ENCODE measurements at places on chromosomes 4 and X. TPM values are rescaled to one million over a fixed set of nuclear protein-coding genes. Genes with fewer than 3 reads are reported as not detected.

CORIN gene
- 2.6 TPM for total RNA-seq

FAT4 gene
- total RNA-seq: 11.3 TPM

MAGEA3 gene
- total RNA-seq: not detected

FGFRL1 gene
- total RNA-seq: 25.5 TPM

- no peak overlapping the region for H3K4me3 ChIP-seq
- H3K27me3 ChIP-seq: no peaks in the 10 kb centered on the region
- DNase-seq: no peak
- H3K27ac ChIP-seq: no peak overlapping the region
Measured at GRCh38 chr4:155509555-155509954, 132.8 kb upstream of the MAP9 start.

DNA sequence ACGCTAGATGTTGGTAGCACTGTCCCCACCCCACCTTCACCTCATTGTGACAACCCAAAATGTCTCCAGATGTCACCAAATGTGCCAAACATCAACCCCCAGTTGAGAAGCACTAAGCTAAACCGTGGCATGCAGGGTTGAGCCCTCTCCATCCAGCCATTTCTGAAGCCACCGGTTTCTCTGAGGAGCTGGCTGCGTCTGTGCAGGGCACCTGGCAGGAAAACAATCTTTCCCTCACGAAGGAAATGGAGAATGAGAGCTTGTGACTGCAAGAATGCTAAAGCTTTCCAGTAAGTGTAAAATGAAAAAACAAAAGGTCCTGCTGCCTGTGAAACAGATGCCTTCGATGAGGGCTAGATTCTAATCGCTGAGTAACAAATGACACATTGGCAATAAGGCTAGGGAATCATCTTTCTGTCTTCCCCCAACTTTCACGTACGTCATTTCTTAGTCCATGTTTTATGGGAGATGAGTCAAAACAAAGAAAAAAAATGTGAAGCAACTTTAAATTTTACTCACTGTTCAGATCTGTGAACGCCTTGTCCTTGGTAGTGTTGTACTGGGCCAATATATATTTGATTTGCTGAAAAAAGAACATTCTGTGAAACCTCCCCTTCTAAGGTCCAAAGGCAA, 59.9 kb downstream of the PROM1 start:
- H3K4me1 ChIP-seq: no peaks in the 10 kb centered on the region
- H3K4me3 ChIP-seq: no peak overlapping the region
- no peaks in the 10 kb centered on the region for H3K36me3 ChIP-seq
- H3K27me3 ChIP-seq: no peaks in the 10 kb centered on the region
- DNase-seq: no peak

DNA sequence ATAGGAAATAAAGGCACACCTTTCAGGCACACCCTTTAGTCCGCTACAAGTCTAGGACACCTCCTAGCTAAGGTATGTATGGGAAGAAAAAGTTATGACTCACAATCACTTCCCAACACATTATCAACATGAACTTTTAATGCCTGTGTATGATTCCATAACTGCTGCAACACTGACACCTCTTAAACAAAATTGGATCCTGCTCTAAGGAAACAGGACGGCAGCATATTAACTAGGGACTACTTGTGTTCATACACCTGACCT, 2.4 kb upstream of the PPP3CA start:
- no peak overlapping the region for H3K4me3 ChIP-seq
- H3K27ac ChIP-seq: no peak overlapping the region
- peaks cover 2% of the 10 kb centered on the region for H3K4me1 ChIP-seq
- H3K27me3 ChIP-seq: no peaks in the 10 kb centered on the region
- no peaks in the 10 kb centered on the region for H3K36me3 ChIP-seq
- DNase-seq: no peak

DNA sequence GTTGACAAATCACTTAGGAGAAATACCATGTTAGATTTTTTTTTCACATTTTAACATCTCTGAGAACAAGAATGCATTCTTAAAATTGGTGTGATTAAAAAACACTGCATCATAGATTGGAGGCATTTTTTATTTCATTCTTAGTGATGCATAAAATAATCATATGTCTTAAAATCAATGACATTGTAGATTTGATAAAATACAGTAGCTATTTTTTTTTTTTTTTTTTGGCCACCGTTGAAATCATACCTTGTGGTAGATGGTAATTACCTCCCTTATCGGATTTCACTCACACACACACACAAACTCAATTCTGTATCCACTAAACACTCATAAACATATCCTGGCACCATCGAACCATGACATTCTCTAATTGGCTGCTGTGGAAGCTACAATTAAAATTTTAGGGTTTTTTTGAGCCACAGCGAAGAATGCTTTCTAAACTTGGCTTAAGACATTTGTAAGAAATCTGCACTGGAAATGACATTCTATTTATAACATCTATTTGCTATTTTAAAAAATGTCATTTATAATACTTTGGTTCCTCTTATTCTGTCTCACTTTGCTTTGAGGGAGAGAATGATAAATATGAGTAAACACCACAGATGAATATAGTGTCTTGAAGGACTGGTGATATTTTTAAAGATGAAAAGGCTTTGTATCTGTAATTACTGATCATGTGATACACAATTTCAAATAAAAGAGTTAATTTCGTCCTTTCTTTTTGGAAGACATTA, 60.1 kb downstream of the CCSER1 start:
- no peaks in the 10 kb centered on the region for H3K36me3 ChIP-seq
- no peaks in the 10 kb centered on the region for H3K4me1 ChIP-seq
- H3K27me3 ChIP-seq: no peaks in the 10 kb centered on the region

- H3K4me3 ChIP-seq: no peak overlapping the region
- H3K4me1 ChIP-seq: no peaks in the 10 kb centered on the region
- H3K36me3 ChIP-seq: no peaks in the 10 kb centered on the region
- H3K27ac ChIP-seq: no peak overlapping the region
- no peaks in the 10 kb centered on the region for H3K27me3 ChIP-seq
Measured at GRCh38 chr4:106595906-106596305, 227.3 kb upstream of the GIMD1 start.

DNA sequence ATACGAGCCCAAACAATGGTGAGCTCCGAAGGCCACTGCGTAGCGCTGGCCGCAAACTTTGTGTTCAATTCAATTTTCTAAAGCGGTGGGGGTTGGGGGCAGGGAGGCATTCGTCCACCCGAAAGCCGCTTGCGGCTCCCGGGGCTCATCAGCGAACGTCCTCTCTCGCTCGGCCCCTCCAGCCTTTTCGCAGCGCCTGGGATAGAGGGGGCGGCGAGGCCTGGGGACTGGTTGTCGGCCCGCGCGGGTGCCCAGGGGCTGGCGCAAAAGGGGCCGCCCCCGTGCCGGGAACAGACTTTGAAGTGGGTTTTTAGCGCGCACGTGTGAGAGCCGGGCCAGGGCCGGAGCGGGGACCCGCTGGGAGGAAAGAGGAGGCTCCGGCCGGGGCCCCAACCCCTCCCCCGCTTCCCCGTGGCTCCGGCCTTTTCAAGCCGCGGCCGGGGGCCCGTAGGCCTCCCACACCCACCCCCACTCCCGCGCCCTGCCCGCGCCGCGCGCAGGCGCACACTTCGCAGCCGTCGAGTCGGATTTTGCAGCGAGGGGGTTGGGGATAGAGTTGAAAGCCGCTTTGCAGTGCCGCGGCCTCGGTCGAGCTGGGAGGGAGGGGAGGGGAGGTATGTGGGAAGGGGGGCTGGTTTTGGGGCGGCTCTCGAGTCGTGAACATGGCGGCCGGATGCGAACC, 8.3 kb downstream of the ZIC3 start:
- no peak overlapping the region for H3K4me3 ChIP-seq
- H3K27ac ChIP-seq: no peak overlapping the region
- H3K27me3 ChIP-seq: peaks cover 69% of the 10 kb centered on the region
- no peaks in the 10 kb centered on the region for H3K4me1 ChIP-seq
- H3K36me3 ChIP-seq: no peaks in the 10 kb centered on the region

DNA sequence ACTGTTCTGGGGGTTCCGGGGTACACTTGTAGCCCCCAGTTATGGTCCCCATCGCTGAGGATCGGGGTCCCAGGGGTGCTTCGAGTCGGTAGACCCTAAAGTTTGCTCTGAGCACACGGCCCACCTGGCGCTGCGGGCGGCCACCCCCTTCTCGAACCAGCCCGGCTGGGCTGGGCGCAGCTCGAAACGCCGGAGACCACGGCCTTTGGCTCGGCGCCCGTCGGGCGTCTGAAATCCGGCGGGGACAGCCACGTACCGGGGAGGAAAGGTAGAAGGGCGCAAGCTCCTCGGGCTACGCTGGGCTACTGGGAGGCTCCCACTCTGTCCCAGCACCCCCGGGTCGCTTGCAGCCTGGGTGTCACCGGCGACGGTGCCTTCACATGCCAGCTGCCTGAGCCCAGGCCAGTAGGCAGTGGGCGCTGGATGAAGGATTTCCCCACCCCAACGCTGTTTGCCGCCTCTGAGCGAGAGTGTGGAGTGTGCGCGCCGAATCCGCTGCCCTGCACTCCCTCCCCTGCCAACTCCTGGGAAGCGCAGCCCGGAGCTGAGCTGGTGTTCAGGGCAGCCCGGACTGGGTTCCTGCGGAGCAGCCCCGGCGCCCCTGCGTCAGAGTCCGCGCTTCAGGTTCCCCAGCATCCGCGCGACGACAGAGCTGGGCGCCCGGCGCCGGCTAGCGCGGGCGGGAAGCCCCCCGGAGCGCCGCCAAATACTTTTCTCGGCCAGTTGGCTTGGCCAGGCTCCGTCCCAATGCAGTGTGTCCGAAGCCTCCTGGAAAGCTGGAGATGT, 637 bp downstream of the MAMLD1 start:
- H3K4me1 ChIP-seq: no peaks in the 10 kb centered on the region
- peak; percentile 29 for DNase-seq

DNA sequence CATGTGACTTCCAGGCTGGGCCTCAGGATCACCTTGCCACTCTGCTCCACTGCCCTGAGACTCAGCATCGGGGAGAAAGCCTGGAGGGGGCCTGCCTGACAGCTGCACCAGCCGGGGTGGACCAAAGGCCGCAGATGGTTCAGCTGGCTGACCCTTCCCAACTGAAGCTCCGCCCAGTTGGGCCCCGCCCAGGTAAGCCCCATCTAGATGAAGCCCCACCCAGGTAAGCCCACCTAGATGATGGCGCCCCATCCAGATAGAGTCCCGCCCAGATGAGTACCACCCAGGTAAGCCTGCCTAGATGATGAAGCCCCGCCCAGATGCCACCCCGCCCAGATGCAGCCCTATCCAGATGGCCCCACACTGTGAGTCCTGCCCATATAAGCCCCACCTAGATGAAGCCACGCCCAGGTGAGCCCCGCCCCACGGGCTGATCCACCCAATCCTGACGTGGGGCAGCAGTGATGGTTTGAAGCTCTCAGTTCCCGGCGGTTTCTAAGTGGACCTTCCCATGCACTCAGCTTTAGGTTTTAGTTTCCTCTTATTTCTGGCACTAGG, 10.0 kb downstream of the ZFYVE28 start:
- no peak overlapping the region for H3K4me3 ChIP-seq
- DNase-seq: peak; percentile 71
- peaks cover 2% of the 10 kb centered on the region for H3K27me3 ChIP-seq
- no peak overlapping the region for H3K27ac ChIP-seq

DNA sequence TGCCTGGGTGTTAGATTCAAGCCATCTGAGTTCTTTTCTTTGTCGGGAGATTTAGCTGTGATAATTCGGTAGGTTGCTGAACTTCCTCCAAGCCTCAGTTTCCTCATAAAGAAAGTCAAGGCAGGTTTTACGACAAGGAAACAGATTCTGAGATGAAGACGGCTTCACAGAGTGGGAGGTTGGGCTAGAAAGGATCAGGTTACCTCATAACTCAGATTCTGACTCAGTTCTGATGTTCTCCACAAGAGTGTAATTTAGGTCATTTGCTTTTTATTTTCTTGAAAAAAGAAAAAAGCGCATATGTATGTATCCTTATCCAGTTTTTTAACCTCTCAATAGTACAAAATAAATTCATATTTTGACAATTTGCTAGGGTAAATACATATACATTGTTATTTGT, 47.2 kb upstream of the ELOVL6 start:
- no peak for DNase-seq
- no peak overlapping the region for H3K4me3 ChIP-seq
- no peak overlapping the region for H3K27ac ChIP-seq
- H3K27me3 ChIP-seq: no peaks in the 10 kb centered on the region
- no peaks in the 10 kb centered on the region for H3K4me1 ChIP-seq

DNA sequence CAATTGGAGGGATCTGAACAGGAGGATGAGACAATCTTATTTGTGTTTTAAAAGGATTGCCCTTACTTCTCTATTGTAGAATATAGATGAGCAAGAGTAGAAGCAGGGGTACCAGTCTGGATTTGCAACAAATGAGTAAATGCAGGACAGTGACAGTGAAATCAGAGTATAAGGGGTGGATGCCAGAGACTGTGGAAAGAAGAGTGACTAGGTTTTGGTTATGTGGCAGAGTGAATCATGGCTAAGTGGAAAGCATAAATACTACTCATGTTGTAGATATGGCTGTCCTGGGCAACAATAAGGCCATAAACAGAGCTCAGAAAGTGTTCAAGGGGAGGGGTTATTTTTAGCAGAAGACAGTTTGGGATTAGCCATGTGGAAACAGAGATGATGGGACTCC, 6.0 kb upstream of the VSIG4 start:
- no peak for DNase-seq
- no peak overlapping the region for H3K4me3 ChIP-seq
- H3K36me3 ChIP-seq: no peaks in the 10 kb centered on the region
- no peaks in the 10 kb centered on the region for H3K4me1 ChIP-seq
- no peak overlapping the region for H3K27ac ChIP-seq
- no peaks in the 10 kb centered on the region for H3K27me3 ChIP-seq

GRCh38 chrX:34528081-34528480, 129.0 kb downstream of the TMEM47 start:
- DNase-seq: no peak
- no peak overlapping the region for H3K4me3 ChIP-seq
- H3K27me3 ChIP-seq: no peaks in the 10 kb centered on the region
- no peak overlapping the region for H3K27ac ChIP-seq
- no peaks in the 10 kb centered on the region for H3K36me3 ChIP-seq

DNA sequence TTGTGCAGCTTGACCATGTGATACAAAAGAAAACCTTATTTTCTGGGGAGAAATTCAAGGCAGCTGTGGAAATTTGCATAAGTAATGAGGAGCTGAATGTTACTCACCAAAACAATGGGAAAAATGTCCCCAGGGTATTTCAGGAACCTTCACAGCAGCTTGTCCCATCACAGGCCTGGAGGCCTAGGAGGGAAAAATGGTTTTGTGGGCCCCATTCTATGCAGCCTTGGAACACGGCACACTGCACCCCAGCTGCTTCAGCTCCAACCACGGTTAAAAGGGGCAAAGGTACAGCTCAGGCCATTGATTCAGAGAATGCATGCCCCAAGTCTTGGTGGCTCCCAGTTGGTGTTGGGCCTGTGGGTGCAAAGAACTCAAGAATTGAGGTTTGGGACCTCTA, 216.1 kb downstream of the MAGEE1 start:
- no peak overlapping the region for H3K27ac ChIP-seq
- DNase-seq: no peak
- H3K36me3 ChIP-seq: no peaks in the 10 kb centered on the region
- no peak overlapping the region for H3K4me3 ChIP-seq
- H3K4me1 ChIP-seq: no peaks in the 10 kb centered on the region
- H3K27me3 ChIP-seq: no peaks in the 10 kb centered on the region

DNA sequence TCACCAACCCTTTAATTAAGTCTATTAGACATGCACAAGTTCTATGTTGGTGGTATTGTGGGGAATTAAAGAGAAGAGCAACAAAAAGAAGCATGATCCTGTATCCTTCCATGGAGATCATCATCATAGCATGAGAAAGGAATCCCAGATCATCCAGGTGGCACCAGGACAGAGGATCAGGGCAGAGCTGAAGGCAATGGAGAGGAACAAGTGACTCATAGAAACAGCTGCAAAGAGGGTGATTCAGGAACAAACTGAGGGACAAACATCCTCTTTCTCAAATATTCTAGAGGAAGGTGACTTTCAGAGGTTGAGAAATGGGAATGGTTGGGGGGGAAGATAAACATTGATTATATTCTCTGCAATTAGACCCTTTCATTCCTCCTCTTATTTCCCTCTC, 105.5 kb upstream of the OTUD4 start:
- H3K36me3 ChIP-seq: no peaks in the 10 kb centered on the region
- no peaks in the 10 kb centered on the region for H3K27me3 ChIP-seq
